ENCODE measurements at places on chromosomes 4 and X. TPM values are rescaled to one million over a fixed set of nuclear protein-coding genes. Genes with fewer than 3 reads are reported as not detected.

DNA sequence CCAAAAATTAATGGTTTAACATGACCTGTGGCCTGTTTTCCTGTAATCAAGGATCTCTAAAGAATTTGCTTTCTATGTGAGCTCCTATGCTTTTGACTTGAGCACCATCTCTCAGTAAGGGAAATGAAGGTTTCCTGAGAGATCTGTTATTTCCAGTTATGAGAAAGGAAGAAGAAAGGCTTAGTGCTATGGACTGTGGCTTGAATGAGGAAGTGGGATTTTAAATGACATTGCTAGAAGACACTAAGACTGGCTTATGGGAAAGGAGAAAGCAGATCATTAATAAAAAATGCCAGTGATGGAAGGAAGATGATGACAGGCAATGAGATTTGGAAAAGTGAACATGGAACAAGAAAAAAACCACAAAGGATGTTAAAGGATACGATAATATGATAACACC lies 285.4 kb downstream of the OPHN1 start:
- no peak for DNase-seq

The IBSP gene
- polyA plus RNA-seq = not detected

DNA sequence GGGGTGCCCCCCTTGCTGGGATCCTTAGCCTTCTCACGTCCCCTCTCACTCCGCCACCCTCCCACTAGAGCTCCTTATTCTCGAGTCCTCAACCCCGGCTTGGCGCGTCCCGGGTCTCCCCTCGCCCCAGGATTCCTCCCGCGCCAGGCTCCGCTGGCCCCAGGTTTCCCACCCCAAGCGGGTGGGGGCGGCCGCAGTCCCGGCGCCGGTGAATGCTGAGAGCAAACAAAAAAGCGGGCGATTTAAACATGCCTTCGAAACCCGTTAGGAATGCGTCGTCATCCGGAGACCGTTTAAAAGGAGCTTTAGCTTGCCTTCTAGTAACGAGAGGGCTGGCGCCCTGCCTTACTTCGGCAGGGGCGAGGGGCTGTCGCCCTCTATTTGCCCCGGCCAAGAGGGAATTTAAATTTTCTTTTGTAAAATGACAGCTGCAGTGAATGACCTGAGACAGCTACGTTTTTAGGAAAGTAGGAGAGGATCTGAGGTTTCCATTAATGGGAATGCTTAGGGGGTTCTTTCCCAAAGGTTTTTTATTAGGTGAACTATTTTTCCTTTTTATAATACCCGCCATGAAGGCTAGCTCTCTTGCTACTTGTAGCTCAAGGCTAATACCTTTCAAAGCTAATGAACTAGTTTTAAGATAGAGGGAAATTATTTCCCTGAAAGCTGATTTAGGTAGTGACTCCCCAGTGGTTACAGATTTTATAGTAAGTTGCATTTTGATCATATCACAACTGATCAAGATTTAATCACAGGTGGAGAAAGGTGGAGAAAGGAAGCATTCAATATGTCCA lies 3.1 kb downstream of the JADE1 start:
- peak; percentile 63 for DNase-seq

DNA sequence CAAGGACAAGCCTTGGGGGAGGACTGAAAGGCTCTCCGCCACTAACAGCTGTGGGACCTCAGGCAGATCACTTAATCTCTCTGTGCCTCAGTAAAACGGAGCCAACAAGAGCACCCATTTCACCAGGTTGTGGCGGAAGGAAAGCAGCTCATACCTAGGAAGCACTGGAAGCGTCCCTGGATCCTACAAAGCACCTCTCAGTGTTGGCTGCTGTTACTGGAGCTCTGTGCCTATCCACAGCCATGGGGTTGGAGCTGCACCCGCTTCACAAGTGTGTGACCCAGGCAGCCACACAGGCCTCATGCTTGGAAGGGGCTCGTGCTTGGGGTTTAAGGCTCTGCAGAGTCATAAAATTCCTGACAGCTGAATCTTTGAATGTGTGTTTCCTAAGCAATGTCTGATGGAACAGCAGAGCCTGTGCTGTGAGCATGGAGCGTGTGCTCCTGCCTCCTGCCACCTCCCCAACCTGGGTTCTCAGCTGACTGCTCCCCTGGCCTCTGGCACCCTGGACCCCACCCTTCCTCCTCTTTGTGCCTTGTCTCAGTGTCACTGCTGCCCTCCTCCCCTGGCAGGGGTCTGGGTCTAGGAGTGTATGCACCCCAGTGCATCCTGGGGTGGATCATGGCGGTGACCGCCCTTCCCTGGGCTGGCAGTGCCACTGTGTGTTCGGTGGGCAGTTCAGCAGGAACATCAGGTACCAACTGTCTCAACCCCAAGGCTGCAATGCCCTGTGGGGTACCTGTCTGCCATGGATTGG lies 14.4 kb upstream of the MAN2B2 start:
- DNase-seq = no peak

DNA sequence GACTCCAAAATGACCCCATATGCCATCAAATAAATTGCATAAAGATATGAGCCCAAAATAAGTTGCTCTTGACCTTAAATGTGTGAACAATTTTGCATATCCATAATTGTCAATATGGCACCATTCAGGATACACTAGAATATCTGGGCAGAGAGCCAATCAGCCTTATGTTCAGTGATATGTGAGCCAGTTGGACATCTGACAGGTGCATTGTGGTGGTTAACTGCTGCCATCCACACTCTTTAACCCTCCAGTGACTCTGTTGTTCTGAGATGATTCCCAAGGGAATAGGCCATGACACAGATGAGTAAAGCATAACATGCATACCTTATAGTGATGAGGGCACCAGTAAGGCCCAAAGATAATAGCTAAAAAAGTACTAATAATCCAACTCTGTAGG lies 500.1 kb downstream of the PCDH18 start:
- DNase-seq = peak; percentile 8

- DNase-seq = no peak
These were observed 56.2 kb upstream of the MAPK10 start for GRCh38 chr4:86416081-86416480.

The GABRQ gene
- 0.85 TPM for polyA plus RNA-seq

- no peak for DNase-seq
These were observed 36.3 kb downstream of the PDGFRA start for GRCh38 chr4:54265366-54265765.

The IDH3G gene
- 49.5 TPM for polyA plus RNA-seq

DNA sequence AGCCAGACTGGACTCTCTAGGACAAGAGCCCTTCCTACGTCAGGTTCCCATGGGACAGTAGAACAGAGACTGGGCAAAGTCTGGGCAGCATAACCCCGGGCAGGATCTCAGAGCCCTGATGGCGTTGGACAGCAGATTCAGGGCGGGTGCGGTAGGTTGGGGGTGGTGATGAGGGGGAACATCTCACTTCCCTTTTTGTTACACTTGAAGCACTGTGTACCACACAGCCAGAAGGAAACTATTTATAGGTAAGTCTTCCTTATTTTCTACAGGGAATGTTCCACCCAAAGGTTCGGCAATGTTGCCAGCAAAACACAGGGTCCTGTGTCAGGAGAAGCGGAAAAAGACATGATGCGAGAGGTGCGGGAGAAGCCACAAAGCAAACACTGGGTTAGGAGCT lies 54.3 kb downstream of the TSC22D3 start:
- DNase-seq = no peak

The IRAK1 gene
- polyA plus RNA-seq = 46.3 TPM

The BMP15 gene
- not detected for polyA plus RNA-seq

The JCHAIN gene
- 0.93 TPM for polyA plus RNA-seq

Measured in hindlimb muscle (tissue), 1 donor.